Activated CD4-positive, alpha-beta T cell treated with anti-CD3 and anti-CD28 coated beads, Interleukin-2, amount 10 ng/mL, durations not matched to agents 7 days and 5 days (primary cell): ENCODE measurements at places on chromosomes 4 and X.

GRCh38 chr4:124685851-124686250 lies 26.7 kb downstream of the ANKRD50 start:
- H3K36me3 ChIP-seq = no peaks in the 10 kb centered on the region
- H3K4me3 ChIP-seq = no peak overlapping the region
- H3K27me3 ChIP-seq = no peaks in the 10 kb centered on the region
- no peaks in the 10 kb centered on the region for H3K4me1 ChIP-seq
- no peak overlapping the region for H3K27ac ChIP-seq

GRCh38 chr4:17494258-17495190 lies 17.4 kb downstream of the QDPR start:
- H3K36me3 ChIP-seq = peaks cover 21% of the 10 kb centered on the region
- H3K27me3 ChIP-seq = no peaks in the 10 kb centered on the region
- H3K4me3 ChIP-seq = no peak overlapping the region
- no peak for DNase-seq

GRCh38 chr4:89820010-89820409 lies 17.0 kb downstream of the SNCA start:
- no peak overlapping the region for H3K4me3 ChIP-seq
- peaks cover 4% of the 10 kb centered on the region for H3K27me3 ChIP-seq
- no peaks in the 10 kb centered on the region for H3K36me3 ChIP-seq

DNA sequence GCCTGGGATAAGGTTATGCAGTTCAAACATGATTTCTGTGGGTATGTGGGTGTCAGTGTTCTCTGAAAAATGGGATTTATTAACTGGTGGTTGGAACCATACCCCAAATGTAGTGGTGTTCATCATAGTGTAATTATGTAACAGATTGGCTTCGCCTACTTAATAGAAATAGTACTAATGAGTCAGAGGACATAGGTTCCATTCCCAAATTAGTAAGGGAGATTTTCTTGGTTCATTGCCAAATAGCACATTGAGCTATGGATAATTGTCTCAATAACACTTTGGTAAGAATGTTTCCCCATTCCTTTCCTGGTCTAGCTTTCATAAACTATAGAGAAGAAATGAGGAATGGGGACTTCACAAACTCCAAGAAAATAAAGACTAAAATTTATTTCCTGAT lies 20.5 kb upstream of the CYBB start:
- H3K27me3 ChIP-seq = no peaks in the 10 kb centered on the region
- no peaks in the 10 kb centered on the region for H3K36me3 ChIP-seq
- H3K4me3 ChIP-seq = no peak overlapping the region

- H3K4me1 ChIP-seq = peaks cover 64% of the 10 kb centered on the region
- peaks cover 2% of the 10 kb centered on the region for H3K36me3 ChIP-seq
- H3K27me3 ChIP-seq = no peaks in the 10 kb centered on the region
These were observed 288.8 kb downstream of the INPP4B start for GRCh38 chr4:142557239-142557801.

GRCh38 chrX:107880054-107880610 lies 54.5 kb downstream of the MID2 start:
- no peaks in the 10 kb centered on the region for H3K27me3 ChIP-seq
- H3K27ac ChIP-seq = no peak overlapping the region
- H3K4me3 ChIP-seq = no peak overlapping the region
- H3K4me1 ChIP-seq = no peaks in the 10 kb centered on the region
- no peak for DNase-seq
- H3K36me3 ChIP-seq = no peaks in the 10 kb centered on the region

GRCh38 chr4:78691334-78691754 lies 84.8 kb upstream of the BMP2K start:
- no peak overlapping the region for H3K27ac ChIP-seq
- no peak overlapping the region for H3K4me3 ChIP-seq
- peaks cover 2% of the 10 kb centered on the region for H3K27me3 ChIP-seq
- peaks cover 11% of the 10 kb centered on the region for H3K4me1 ChIP-seq
- no peaks in the 10 kb centered on the region for H3K36me3 ChIP-seq

DNA sequence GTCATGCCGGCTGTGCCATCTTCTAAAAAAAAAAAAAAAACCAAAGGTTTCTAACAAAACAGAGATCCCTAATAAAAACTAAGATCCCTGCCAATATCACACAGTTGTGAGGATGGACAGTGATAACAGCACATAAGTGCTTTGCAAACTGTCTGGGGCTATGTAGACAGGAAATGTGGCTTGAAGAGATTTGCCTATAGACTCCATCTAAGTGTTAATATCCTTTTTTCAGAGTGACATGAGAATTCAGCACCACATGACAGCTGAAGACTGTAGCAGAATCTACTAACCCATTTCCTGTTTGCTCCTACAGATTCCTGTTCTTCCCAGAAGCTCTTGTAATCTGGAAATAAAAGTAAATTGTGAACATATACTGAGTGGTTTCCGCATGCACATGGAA lies 215.4 kb downstream of the KDR start:
- H3K36me3 ChIP-seq = no peaks in the 10 kb centered on the region
- peaks cover 2% of the 10 kb centered on the region for H3K4me1 ChIP-seq
- no peak overlapping the region for H3K27ac ChIP-seq
- DNase-seq = no peak
- no peaks in the 10 kb centered on the region for H3K27me3 ChIP-seq

DNA sequence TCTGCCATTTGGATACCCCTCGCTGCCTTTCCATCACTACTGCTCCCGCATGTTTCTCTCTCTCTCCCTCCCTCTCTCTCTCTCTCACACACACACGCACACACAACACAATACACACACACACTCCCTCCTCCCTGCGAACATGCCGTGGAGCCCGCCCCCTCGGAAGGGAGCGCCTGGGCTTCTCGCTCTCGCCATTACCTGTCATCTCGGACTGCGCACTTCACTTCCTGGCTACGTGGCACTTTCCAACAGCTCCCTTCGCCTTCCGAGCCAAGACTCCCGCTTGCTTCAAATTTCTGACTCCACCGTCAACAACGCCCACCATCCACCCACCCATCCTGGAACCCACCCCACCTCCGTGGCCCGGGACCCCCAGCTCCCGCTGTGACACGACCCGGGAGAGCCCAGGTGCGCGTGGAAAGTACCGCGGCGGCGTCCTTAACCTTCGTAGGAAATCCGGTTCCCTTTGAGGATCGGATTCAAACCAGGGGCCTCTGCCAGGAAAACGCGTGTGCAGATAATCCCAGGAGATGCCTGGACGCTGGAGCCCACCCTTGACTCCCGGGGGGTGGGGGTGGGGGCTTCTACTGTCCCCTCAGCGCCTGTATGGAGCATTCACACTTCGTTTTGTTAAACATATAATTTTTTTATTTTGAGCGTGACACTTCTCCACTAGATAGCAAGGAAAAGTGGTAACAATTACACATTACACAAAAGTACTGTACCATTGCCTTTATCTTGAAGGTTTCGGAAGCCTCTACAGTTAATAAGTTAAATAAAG lies 12.5 kb downstream of the ARX start:
- peaks cover 36% of the 10 kb centered on the region for H3K27me3 ChIP-seq
- DNase-seq = no peak
- peak overlapping the region; percentile 19 for H3K27ac ChIP-seq
- peak overlapping the region; percentile 51 for H3K4me3 ChIP-seq

DNA sequence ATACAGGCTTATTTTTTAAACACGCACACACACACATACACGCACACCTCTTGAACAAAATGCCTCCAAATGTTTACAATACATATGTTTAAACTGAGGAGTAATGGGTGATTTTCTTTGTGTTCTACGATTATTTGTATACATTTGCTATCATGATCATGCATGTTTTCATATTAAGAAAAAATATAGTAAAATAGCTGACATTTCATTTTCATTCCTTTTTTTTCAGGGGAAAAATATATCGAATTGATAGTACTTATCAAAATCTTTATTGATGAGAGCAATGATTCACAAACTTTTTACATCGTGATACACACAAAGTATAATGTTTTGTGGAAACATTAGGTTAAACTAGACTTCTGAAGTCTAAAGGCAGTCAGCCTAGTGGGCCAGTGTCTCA lies 618.9 kb downstream of the TECRL start:
- no peak overlapping the region for H3K4me3 ChIP-seq
- H3K36me3 ChIP-seq = no peaks in the 10 kb centered on the region
- H3K4me1 ChIP-seq = no peaks in the 10 kb centered on the region
- no peaks in the 10 kb centered on the region for H3K27me3 ChIP-seq
- no peak overlapping the region for H3K27ac ChIP-seq

DNA sequence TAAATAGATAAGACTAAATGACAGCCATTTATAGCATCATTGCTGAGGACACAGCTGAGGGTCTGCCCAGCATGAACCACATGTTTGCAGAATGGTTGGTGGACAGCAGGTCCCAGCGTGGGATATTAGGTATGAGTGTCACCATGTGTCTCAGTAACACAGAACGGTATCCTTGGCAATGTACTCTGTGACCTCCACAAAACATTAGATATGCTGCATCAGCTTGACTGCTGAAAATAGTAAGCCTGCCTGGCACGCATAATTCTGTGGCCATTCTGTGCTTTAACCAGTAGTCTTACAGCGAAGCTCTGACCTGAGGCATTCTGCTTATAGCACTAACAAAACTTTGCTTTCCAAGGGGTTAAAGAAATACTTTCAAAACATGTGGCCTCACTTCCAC lies 32.0 kb downstream of the LIMCH1 start:
- no peak overlapping the region for H3K4me3 ChIP-seq
- no peaks in the 10 kb centered on the region for H3K4me1 ChIP-seq
- no peak for DNase-seq

- H3K4me3 ChIP-seq = no peak overlapping the region
- no peak overlapping the region for H3K27ac ChIP-seq
- H3K36me3 ChIP-seq = no peaks in the 10 kb centered on the region
- no peak for DNase-seq
These were observed 64.0 kb upstream of the PGM2 start for GRCh38 chr4:37762294-37762990.

DNA sequence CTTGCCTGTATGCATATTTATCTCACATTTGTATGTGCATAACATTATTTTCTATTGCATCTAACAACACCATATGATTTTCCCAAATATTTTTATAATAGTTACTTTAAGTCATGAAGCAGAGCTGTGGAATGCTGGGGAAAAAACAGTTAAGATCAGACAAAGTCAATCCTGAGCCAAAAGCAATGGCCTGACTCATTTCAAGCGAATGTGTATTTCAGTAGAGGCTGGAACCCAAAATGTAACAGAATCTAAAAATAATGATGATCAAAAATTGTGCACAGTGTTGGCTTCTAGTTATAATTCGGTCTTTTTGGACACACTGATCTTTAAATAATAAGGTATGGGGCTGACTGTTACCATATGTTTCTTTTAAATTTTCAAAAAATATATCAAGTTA lies 516.2 kb upstream of the ADGRL3 start:
- H3K27me3 ChIP-seq = no peaks in the 10 kb centered on the region
- H3K27ac ChIP-seq = no peak overlapping the region
- DNase-seq = no peak
- no peak overlapping the region for H3K4me3 ChIP-seq
- H3K4me1 ChIP-seq = no peaks in the 10 kb centered on the region

DNA sequence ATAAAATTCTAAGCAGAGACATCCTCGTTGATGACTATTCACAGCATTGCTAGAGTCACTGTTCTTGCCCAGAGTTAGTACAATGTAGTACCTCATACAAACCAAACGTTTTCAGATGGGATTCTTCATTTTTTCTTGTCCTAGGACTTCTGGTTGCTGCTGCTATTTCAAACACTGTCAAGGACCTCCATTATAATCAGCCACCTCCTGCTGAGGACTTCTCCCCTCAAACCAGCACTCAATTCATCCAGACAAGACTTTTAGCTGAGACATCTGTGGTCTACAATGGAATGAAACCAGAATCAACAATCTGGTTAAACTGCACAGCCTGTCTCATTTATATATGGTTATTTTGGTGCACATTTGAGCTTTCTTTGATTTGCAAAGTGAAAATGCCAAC lies 1008.8 kb downstream of the STPG2 start:
- H3K36me3 ChIP-seq = no peaks in the 10 kb centered on the region
- no peaks in the 10 kb centered on the region for H3K27me3 ChIP-seq
- DNase-seq = no peak
- H3K27ac ChIP-seq = no peak overlapping the region

- no peaks in the 10 kb centered on the region for H3K4me1 ChIP-seq
- DNase-seq = no peak
- no peak overlapping the region for H3K27ac ChIP-seq
- H3K4me3 ChIP-seq = no peak overlapping the region
These were observed 170.3 kb downstream of the LDB2 start for GRCh38 chr4:16728111-16728510.

- H3K4me3 ChIP-seq = no peak overlapping the region
- H3K27me3 ChIP-seq = no peaks in the 10 kb centered on the region
- H3K36me3 ChIP-seq = peaks cover 44% of the 10 kb centered on the region
- H3K27ac ChIP-seq = no peak overlapping the region
These were observed 5.5 kb downstream of the CAMK2D start for GRCh38 chr4:113756005-113756410.

GRCh38 chr4:74632634-74633033 lies 161.7 kb downstream of the BTC start:
- H3K27me3 ChIP-seq = peaks cover 3% of the 10 kb centered on the region
- DNase-seq = peak; percentile 33
- no peak overlapping the region for H3K4me3 ChIP-seq
- H3K4me1 ChIP-seq = peaks cover 12% of the 10 kb centered on the region
- H3K27ac ChIP-seq = no peak overlapping the region

GRCh38 chr4:110418641-110419040 lies 57.3 kb upstream of the ENPEP start:
- H3K27ac ChIP-seq = no peak overlapping the region
- H3K36me3 ChIP-seq = no peaks in the 10 kb centered on the region
- DNase-seq = no peak

- DNase-seq = no peak
- H3K27ac ChIP-seq = no peak overlapping the region
- no peaks in the 10 kb centered on the region for H3K36me3 ChIP-seq
- no peaks in the 10 kb centered on the region for H3K27me3 ChIP-seq
- H3K4me1 ChIP-seq = no peaks in the 10 kb centered on the region
These were observed 221.6 kb upstream of the FTHL17 start for GRCh38 chrX:31293409-31293808.

DNA sequence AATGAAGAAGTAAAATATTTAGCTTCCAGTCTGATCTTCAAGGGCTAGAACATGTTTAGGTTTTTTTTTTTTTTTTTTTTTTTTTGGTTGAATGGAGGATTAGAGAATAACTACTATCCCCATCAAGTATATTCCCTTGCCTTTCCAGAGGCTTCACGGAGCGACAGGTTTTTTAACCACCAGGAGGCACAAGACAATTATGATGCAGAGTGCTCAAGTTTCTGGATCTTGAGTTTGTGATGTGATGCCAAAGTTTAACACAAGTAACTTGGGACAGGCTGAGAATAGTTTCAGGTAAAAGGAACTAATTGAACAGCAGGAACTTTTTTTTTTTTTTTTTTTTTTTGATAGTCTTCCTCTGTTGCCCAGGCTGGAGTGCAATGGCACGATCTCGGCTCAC lies 30.3 kb downstream of the CCNI start:
- no peak overlapping the region for H3K27ac ChIP-seq
- DNase-seq = no peak

DNA sequence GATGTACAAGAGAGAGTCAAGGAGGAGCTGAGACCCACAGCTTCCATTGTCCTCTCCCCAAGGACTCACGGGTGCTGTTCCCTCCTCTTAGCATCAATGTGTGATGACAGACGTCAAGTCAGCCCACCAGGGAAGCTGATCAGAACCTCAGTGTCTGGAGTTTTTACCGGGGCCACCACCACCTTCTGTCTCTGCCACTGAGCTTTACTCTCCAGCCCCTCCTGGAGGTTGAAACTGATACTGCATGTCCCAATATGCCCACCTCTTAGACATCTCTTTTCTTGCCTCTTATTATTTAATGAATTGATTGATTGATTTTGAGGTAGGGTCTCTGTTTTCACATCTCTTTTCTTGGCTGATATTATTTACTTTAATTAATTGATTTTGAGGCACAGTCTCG lies 10.3 kb upstream of the AKAP17A start:
- peaks cover 22% of the 10 kb centered on the region for H3K4me1 ChIP-seq
- DNase-seq = peak; percentile 83
- H3K36me3 ChIP-seq = peaks cover 2% of the 10 kb centered on the region

GRCh38 chr4:54731552-54731951 lies 73.8 kb downstream of the KIT start:
- no peak overlapping the region for H3K27ac ChIP-seq
- H3K4me3 ChIP-seq = no peak overlapping the region
- H3K27me3 ChIP-seq = no peaks in the 10 kb centered on the region
- no peak for DNase-seq
- H3K36me3 ChIP-seq = no peaks in the 10 kb centered on the region
